T-helper 17 cell (primary cell): ENCODE measurements at places on chromosomes 7 and 10. TPM values are rescaled to one million over a fixed set of nuclear protein-coding genes. Genes with fewer than 3 reads are reported as not detected.

GRCh38 chr7:4633012-4633411, 49.1 kb upstream of the FOXK1 start:
- H3K4me3 ChIP-seq, result no peak overlapping the region
- no peak for DNase-seq
- H3K27me3 ChIP-seq, result no peaks in the 10 kb centered on the region
- H3K36me3 ChIP-seq, result no peaks in the 10 kb centered on the region

GRCh38 chr7:114917211-114917839, 4.6 kb upstream of the MDFIC start:
- peaks cover 37% of the 10 kb centered on the region for H3K4me1 ChIP-seq
- no peaks in the 10 kb centered on the region for H3K27me3 ChIP-seq
- H3K4me3 ChIP-seq, result peak overlapping the region; percentile 71
- H3K27ac ChIP-seq, result peak overlapping the region; percentile 92
- no peak for DNase-seq

- H3K4me3 ChIP-seq, result no peak overlapping the region
- H3K27ac ChIP-seq, result no peak overlapping the region
- peaks cover 7% of the 10 kb centered on the region for H3K36me3 ChIP-seq
- H3K4me1 ChIP-seq, result no peaks in the 10 kb centered on the region
- no peak for DNase-seq
These were observed 133.5 kb downstream of the BUB3 start for GRCh38 chr10:123287594-123288247.

DNA sequence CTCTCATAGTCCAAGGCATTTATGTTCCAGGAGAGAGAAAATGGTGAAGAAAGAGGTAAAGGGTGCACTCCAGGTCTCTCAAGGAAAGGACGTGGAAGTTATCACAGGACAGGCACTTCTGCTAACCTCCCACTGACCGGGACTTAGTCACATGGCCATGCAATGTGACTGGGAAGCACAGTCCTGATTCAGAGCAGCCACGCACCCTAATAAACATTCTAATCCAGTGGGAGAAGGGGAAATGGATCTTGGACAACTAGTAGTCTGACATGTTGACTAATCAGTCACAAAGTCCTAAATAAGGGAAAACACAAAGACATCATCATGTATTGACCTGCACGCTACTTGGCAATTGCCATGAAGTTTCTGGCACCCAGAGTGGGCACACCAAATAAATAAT, 417.5 kb upstream of the ZMIZ1 start:
- no peaks in the 10 kb centered on the region for H3K4me1 ChIP-seq
- peaks cover 49% of the 10 kb centered on the region for H3K27me3 ChIP-seq
- H3K4me3 ChIP-seq, result no peak overlapping the region

DNA sequence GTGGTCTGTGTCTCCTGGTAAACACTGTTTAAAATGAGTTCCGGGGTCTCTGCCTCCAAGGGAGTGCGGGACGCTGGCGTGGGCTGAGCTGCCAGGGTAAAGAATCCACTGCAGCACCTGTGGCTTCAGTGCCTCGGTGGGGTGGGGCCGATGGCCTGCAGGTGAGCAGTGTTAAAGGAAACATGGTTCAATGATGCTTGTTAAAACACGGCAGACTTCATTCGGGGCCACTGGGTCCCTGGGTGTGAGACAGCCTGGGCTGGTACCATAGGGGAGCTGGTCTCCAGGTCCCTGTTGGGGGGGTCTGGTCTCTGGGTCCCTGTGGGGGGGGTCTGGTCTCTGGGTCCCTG, 24.9 kb upstream of the KNDC1 start:
- H3K4me1 ChIP-seq, result no peaks in the 10 kb centered on the region
- H3K27ac ChIP-seq, result no peak overlapping the region
- H3K4me3 ChIP-seq, result no peak overlapping the region
- no peaks in the 10 kb centered on the region for H3K27me3 ChIP-seq
- no peak for DNase-seq
- H3K36me3 ChIP-seq, result no peaks in the 10 kb centered on the region

DNA sequence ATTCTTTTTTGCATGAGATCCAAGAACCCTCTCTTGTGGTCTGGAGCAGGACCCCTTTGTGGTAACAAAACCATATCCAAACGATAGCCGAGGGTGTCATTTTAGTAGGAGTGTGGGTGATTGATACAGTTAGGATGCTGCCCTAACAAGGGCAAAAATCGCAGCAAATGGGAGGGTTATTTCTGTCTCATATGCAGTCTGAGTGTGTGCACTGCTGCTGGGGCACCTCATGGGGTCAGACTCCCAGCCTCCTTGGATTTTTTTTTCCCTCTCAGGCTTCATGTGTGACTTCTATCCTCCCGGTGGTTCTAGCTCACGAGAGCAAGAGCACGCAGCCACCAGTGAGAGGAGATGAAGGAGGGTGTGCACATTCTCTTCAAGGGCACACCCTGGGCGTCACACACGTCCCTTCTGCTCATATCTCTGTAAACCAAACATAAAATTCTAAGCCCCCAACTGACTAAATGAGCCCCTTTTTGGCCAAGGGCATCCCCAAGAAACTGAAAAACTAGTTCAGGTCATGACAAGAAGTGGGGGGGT, 28.6 kb upstream of the IL15RA start:
- no peak overlapping the region for H3K27ac ChIP-seq
- H3K36me3 ChIP-seq, result peaks cover 2% of the 10 kb centered on the region
- no peak for DNase-seq
- H3K4me3 ChIP-seq, result no peak overlapping the region
- H3K27me3 ChIP-seq, result no peaks in the 10 kb centered on the region

GRCh38 chr7:51121931-51122425, 194.6 kb downstream of the COBL start:
- peak overlapping the region; percentile 29 for H3K27ac ChIP-seq
- peaks cover 7% of the 10 kb centered on the region for H3K4me1 ChIP-seq
- DNase-seq, result no peak
- H3K4me3 ChIP-seq, result peak overlapping the region; percentile 45
- H3K36me3 ChIP-seq, result no peaks in the 10 kb centered on the region

- peaks cover 19% of the 10 kb centered on the region for H3K4me1 ChIP-seq
- H3K27ac ChIP-seq, result no peak overlapping the region
- no peak for DNase-seq
- peaks cover 2% of the 10 kb centered on the region for H3K36me3 ChIP-seq
- H3K27me3 ChIP-seq, result peaks cover 46% of the 10 kb centered on the region
- no peak overlapping the region for H3K4me3 ChIP-seq
These were observed 4.0 kb upstream of the LEP start for GRCh38 chr7:128236924-128237586.

DNA sequence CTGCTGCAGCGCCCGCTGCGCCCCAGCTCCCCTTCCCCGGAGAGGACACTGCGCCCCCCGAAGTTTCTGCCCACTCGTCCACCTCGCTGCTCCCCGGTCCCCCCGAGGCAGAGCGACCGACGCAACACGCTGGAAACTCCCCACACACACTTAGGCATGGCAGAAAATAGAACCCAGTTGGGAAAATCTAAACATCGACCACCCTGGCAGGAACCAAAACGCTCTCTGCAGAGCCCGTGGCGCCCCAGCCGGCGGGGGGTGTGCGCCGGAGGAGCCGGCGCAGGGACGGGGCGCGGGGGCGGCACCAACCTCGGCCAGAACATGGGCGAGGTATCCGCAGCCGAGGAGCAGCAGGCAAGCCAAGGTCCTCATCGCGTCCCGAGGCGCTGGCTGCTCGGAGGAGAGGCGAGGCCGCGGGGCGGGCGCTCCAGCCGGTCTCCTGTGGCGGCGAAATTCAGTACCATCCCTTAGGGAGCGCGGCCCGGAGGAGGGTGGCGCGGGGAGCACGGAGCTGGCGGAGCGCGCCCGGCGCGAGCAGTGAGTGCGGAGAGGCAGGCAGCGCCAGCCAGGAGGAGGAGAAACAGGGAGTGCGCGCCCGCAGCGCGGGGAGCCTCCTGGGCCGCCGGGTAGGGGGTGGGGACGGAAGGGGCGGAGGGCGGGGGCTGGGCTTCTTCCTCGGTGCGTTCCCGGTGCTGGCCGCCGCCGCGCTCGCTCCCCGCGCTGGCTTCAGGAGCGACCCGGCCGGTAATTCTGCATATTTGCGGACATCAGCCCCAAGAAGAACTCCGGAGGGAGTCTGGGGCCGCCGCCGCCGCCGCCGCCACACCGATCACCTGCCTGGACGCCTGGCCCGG, 789 bp downstream of the PDGFA start:
- H3K27ac ChIP-seq, result no peak overlapping the region
- no peak for DNase-seq
- no peaks in the 10 kb centered on the region for H3K36me3 ChIP-seq

Gene ZNF804B
- total RNA-seq, result not detected

Gene NYAP1
- 1.3 TPM for total RNA-seq

Gene TAS2R3
- total RNA-seq, result 0.87 TPM

Gene TMEM140
- total RNA-seq, result 55.2 TPM

Gene PLEKHS1
- total RNA-seq, result not detected

Gene NPSR1
- not detected for total RNA-seq

Gene TRIM50
- not detected for total RNA-seq

Gene PRLHR
- not detected for total RNA-seq

Gene SLC18A2
- total RNA-seq, result 0.20 TPM
